Activated CD4-positive, alpha-beta T cell treated with anti-CD3 and anti-CD28 coated beads for 36 hours (primary cell): ENCODE measurements at places on chromosomes 13 and 19. TPM values are rescaled to one million over a fixed set of nuclear protein-coding genes. Genes with fewer than 3 reads are reported as not detected.

METTL21C gene
- not detected for total RNA-seq

TMEM272 gene
- 0.18 TPM for total RNA-seq

SKA3 gene
- 40.7 TPM for total RNA-seq

PPFIA3 gene
- total RNA-seq = 5.4 TPM

DNA sequence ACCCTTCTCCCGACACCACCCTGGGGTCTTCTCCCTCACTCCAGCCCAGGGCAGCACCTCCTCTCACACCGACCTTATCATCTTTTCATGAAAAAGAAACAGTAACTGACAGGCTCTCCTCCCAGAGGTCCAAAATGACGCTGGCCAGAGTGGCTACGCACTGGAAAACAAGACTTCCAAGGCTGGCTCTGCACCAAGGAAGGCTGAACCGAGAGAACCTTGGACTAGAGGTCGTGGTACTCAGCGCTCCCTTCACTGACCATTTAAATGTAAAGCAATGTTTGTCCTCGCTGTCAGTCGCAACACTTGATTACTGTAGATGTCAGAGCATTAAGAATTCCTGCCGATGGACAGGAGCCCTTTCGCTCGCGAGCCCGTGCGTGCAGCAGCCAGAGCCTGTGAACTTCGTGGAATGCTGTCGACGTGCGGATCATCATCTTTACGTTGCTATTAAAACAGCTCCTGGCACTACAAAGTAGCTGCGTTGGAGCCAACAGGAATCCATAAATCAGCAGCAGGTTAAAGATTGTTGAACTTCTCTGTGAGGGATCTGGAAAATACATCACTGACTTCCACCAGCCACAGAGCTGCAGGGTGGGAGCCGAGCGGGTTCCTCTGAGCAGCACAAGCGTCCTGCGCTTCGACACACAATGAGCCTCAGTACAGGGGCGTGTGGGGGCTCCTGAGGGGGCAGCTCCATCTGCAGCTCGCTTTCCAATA is 125.5 kb upstream of the MCF2L start:
- DNase-seq = no peak
- H3K27ac ChIP-seq = no peak overlapping the region
- no peaks in the 10 kb centered on the region for H3K4me1 ChIP-seq
- no peaks in the 10 kb centered on the region for H3K27me3 ChIP-seq

DNA sequence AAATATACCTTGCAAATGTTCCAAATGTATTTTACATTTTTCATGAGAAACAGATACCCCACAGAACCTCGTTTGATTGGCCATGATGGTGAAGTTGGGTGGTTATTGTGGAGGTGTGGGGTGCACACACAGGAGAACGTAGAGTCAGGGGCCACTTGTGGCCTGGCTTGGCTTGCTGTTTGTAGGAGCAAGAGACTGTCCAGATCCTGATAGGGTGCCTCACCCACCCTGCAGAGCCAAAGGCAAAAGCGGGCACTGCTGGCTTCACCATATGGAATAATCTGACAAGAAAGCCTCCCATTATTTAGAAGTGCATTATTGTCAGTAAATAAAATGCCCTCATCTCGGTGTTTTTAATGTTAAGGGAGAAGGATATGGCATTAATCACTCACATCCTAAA is 330.2 kb downstream of the TEX29 start:
- no peak overlapping the region for H3K4me3 ChIP-seq
- H3K27ac ChIP-seq = no peak overlapping the region
- no peaks in the 10 kb centered on the region for H3K4me1 ChIP-seq
- H3K36me3 ChIP-seq = no peaks in the 10 kb centered on the region
- no peak for DNase-seq

GRCh38 chr19:49761625-49762311 is 1.3 kb downstream of the TSKS start:
- peak; percentile 55 for DNase-seq
- peak overlapping the region; percentile 60 for H3K4me3 ChIP-seq
- H3K36me3 ChIP-seq = no peaks in the 10 kb centered on the region
- peaks cover 13% of the 10 kb centered on the region for H3K4me1 ChIP-seq

DNA sequence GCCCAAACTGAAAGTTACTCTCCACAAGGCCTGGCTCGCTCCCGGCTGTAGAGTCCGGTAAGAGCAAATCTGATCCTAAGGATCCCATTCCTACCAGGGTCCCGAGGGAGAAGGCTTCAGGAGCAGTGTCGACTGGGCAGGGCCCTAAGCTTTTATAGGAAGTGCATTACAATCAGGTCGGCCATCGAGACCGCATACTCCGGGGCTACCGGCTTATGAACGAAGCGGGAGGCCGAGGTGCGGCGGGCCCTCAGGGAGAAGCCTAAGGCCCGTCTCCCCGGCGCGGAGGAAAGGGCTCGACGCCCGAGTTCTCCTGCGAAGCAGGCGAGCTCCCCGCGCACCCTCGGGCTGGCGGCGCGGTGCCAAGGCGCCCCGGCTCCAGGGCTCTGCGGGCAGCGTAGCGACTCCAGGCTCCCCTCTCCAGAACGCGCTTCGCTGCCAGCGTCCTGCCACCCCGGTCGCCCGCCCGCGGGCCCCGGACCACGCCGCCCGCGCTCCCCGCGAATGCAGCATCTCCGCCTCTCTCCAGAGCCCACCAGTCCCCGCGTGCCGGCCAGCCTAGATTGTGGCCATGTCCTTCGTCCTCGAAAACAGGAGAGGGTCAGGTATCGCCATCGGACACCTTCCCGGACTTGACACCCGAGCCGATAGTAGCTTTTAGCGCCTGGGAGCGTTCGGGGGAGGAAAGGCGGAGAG is 1.4 kb downstream of the EFNB2 start:
- H3K27me3 ChIP-seq = peaks cover 32% of the 10 kb centered on the region
- H3K4me3 ChIP-seq = peak overlapping the region; percentile 52
- no peak overlapping the region for H3K27ac ChIP-seq
- H3K36me3 ChIP-seq = no peaks in the 10 kb centered on the region
- H3K4me1 ChIP-seq = peaks cover 19% of the 10 kb centered on the region

GRCh38 chr19:45769821-45770191 is 754 bp upstream of the SIX5 start:
- H3K4me1 ChIP-seq = peaks cover 10% of the 10 kb centered on the region
- H3K4me3 ChIP-seq = peak overlapping the region; percentile 78
- DNase-seq = peak; percentile 73
- peaks cover 10% of the 10 kb centered on the region for H3K27me3 ChIP-seq

DNA sequence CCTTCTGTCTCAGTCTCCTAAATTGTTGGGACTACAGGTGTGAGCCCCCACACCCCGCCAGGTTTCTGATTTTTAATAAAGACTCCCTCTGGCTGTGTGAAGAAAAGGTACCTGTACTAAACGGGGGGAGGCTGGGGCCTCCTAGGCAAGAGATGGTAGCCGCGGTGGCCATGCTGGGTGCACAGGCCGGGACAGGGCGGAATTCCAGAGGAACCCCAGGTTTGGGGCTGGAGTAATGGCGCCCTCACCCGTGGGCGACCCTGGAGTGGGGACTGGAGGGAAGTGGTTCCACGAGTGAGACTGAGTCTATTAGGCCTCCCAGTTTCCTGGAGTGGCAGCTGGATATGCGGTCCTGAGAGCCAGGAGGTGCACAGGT is 1.6 kb upstream of the CBARP start:
- H3K27me3 ChIP-seq = peaks cover 6% of the 10 kb centered on the region
- DNase-seq = no peak
- no peak overlapping the region for H3K27ac ChIP-seq
- H3K36me3 ChIP-seq = no peaks in the 10 kb centered on the region
- H3K4me3 ChIP-seq = no peak overlapping the region
- H3K4me1 ChIP-seq = peaks cover 34% of the 10 kb centered on the region

GRCh38 chr13:22432690-22433089 is 748.1 kb upstream of the SGCG start:
- peaks cover 2% of the 10 kb centered on the region for H3K27me3 ChIP-seq
- H3K4me3 ChIP-seq = no peak overlapping the region
- no peak for DNase-seq
- no peaks in the 10 kb centered on the region for H3K36me3 ChIP-seq
- no peak overlapping the region for H3K27ac ChIP-seq
- H3K4me1 ChIP-seq = no peaks in the 10 kb centered on the region

DNA sequence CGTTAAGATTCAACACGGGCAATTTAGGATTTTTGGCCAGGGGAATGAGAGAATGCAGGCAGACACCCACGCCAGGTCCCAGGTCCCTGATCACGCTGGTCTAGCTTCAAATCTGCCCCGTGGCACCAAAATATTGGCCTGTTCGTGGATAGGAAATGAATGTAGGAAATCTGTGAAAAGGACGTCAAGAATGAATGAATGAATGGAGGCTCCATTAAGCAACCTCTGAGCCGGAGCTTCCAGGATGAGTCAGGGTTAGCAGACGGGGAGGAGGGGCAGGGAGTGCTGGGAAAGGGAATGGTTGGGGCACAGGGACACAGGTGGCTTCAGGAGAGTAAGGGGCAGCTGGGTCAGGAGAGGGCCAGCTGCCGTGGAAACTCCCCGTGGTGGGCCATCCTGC is 4.2 kb downstream of the SULT2B1 start:
- no peak for DNase-seq
- H3K36me3 ChIP-seq = no peaks in the 10 kb centered on the region
- peaks cover 10% of the 10 kb centered on the region for H3K27me3 ChIP-seq
- no peak overlapping the region for H3K4me3 ChIP-seq
- no peaks in the 10 kb centered on the region for H3K4me1 ChIP-seq
- no peak overlapping the region for H3K27ac ChIP-seq

DNA sequence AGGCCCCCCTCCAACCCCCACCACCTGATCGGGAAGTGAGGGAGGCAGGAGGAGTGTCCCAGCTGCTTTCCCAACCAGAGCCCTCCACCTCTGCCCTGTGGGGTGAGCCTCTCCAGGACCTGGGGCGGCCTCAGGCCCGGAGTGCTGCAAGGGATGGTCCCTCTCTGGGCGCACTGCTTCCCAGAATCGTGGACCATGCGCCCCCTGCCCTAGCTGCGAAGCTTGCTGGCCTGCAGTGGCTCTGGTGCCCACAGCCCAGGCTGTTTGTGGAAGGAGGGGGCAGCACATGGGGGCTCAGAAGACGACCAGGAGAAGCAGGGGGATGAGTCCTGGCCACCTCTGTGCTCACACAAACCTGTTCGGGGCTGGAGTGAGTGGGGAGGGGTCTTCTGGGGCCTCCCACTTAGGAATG is 33.6 kb downstream of the CEBPG start:
- H3K4me3 ChIP-seq = no peak overlapping the region
- DNase-seq = no peak

GRCh38 chr13:45623516-45624090 is 8.1 kb upstream of the ERICH6B start:
- no peak overlapping the region for H3K4me3 ChIP-seq
- DNase-seq = peak; percentile 18
- peaks cover 37% of the 10 kb centered on the region for H3K27me3 ChIP-seq
- H3K27ac ChIP-seq = no peak overlapping the region

DNA sequence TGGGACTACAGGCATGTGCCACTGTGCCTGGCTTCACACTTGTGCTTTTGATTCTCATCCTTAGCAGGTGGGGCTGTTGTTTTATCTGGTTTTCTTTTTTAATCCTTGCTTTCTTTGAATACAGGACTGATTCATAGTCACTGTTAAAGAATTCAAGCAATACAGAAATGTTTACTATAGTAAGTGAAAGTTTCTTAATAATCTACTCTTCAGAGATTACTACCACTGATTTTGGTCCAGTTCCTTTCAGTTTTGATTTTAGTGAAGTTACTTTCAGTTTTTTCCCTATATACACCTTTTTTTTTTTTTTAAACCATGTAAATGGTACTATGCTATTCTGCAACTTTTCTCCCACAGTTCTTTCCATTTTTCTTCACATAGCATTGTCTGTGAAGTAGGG is 53.6 kb downstream of the GATAD2A start:
- no peaks in the 10 kb centered on the region for H3K27me3 ChIP-seq
- peak overlapping the region; percentile 79 for H3K4me3 ChIP-seq
- peak; percentile 28 for DNase-seq
- H3K36me3 ChIP-seq = peaks cover 6% of the 10 kb centered on the region
- H3K4me1 ChIP-seq = peaks cover 78% of the 10 kb centered on the region
- peak overlapping the region; percentile 99 for H3K27ac ChIP-seq

- DNase-seq = no peak
- no peaks in the 10 kb centered on the region for H3K27me3 ChIP-seq
- H3K27ac ChIP-seq = no peak overlapping the region
- H3K36me3 ChIP-seq = peaks cover 3% of the 10 kb centered on the region
- H3K4me1 ChIP-seq = peaks cover 22% of the 10 kb centered on the region
Observed at GRCh38 chr13:52447815-52448552, 2.5 kb downstream of the VPS36 start.
